ENCODE measurements at places on chromosomes 7 and 10. TPM values are rescaled to one million over a fixed set of nuclear protein-coding genes. Genes with fewer than 3 reads are reported as not detected.

GDI2 gene
- 296 TPM for total RNA-seq

FKBP6 gene
- total RNA-seq: not detected

CHAT gene
- total RNA-seq: not detected

IFIT1B gene
- total RNA-seq: not detected

ANKRD30A gene
- 0.86 TPM for total RNA-seq

ADARB2 gene
- not detected for total RNA-seq

HKDC1 gene
- total RNA-seq: 11.8 TPM

HOXA13 gene
- total RNA-seq: 2.0 TPM

ARL4A gene
- 68.8 TPM for total RNA-seq

Measured in A549 treated with Hydrocortisone at 1 μM for 4 hours (cell line).